Fibroblast of skin of right biceps (primary cell): ENCODE measurements at places on chromosomes 1 and 21.

GRCh38 chr1:39159224-39160036, 45.1 kb upstream of the MACF1 start:
- peak; percentile 52 for DNase-seq

GRCh38 chr1:100883963-100884362, 10.7 kb downstream of the EXTL2 start:
- peak; percentile 60 for DNase-seq

DNA sequence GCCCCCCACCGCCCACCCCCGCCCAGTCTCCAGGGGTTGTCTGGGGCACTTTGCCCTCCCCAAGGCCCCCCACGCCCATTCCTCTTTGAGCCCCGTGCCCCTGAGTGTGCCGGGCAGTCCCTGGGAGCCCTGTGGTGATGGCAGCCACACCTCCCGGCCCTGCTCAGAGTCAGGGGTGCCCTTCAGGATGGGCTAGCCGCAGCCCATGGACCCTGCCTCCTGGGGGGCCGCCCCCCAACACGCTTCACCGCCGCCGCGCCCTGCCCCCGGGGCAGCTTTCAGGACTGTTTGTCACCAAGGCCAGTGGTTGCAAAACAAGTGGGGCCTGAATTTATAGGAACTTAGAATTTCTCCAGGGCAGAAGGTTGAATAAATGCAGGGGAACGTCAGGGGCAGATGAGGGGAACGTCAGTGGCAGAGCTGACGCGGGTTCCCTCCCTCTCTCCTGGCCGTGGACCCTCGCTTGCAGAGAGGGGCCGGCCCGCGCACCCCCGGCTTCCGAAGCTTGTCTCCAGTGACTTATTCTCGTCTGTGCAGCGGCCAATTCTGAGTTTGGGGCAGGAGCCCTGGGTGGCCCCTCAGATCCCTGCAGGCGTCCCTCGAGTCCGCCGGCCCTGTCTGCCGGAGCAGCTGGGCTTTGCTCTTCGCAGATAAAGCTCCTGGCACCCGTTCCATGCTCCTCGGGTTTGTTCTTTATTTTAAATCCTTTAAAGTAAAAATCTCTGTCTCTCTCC, 41.2 kb upstream of the ADARB1 start:
- DNase-seq: no peak

DNA sequence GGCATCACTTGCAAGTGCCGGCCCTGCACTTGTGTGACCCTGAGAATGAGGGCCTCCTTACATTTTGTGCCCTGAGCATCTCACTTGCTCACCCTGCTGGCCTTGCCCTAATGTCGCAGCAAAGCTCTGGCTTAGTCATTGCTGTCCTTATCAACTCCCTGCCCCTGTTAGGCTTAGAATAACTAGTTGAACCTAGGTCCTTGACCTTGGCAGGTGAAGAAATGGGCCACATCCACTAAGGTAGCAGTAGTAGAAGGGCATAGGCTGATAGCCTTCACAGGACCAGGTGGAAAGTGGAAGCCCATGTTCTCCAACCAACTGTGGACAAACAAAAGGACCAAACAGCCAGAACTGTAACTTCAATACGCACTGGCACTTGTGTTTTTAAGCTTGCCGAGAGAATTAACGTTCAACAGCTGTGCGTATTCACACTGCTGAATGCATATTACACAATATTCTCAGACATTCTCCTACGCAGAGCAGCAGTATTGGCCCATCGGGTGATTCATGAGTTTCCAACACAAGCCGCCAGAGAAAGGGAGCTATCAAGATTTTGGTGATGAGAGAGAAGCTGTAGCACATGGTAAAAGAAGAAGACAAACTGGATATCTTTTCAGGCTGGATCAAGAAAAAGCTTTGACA, 27.7 kb upstream of the PTGFRN start:
- peak; percentile 80 for DNase-seq

- DNase-seq: no peak
Observed at GRCh38 chr1:68955424-68955823, 458.5 kb upstream of the DEPDC1 start.

- no peak for DNase-seq
Observed at GRCh38 chr1:59151387-59151761, 145.5 kb upstream of the FGGY start.

DNA sequence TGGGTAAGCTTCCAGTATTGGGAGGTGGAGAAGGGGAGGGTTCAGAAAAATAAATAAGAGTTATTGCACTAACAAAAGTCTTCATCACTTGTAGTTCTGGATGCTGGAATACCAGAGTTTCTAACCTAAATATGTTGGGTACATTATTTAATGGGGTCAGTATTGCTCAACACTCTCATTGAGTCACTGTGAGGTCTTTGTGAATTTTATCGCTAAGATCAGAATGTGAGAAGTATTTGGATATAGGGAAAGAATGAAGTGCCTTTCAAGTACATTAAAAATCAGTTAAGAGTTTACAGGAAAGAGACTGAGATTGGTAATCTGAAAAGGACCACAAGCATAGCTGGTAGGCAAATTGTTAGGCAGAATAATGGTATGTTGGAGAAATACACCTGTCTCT, 8.8 kb downstream of the SNRPE start:
- peak; percentile 19 for DNase-seq

DNA sequence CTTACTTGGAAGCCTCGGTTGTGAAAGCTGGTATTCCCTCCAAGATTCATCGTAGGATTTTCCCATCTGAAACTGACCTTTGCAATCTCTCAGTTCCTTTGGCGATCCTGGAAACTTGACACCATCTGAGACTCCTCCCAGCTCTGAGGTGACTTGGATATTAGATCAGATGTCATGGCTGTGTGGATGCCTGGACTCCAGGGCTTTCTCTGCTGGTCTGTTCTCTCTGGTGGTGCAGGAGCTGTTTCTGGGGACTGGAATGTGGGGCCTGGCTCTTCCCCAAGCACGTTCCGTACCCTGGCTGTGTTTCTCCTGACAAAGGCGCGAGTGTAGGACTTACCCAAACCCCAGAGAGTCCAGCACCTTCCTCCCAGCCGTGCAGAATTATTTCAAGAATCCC, 252.2 kb downstream of the RPS6KC1 start:
- DNase-seq: peak; percentile 42

- no peak for DNase-seq
Observed at GRCh38 chr1:11921022-11921421, 5.2 kb downstream of the KIAA2013 start.

DNA sequence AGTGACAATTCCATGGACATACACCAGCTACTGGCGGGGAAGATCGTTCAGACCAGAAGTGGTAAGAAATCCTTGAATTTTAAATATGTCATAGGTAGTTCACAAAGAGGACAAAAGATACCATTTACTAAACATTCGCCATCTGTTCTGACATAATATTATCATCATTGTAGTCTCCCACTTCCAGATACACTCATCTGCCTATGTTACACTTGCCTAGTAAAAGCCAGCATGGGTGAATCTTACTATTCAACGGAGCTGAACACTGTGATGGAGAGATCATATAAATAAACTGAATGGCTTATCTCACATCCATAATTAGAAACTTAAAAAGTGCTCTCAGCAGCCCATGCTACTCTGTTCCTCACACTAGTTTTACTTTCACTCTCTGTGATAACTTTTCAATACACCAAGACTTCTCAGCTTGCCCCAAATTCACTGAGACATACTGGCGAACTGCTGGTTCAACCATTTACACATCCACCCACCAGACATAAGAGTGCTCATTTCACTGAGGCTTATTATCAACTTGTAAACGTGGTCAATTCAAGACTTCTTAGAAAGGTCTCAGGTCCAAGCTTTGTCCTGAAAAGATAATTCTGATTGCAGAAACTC, 463 bp upstream of the PRRC2C start:
- DNase-seq: no peak

- DNase-seq: no peak
Observed at GRCh38 chr1:21814241-21814918, 2.3 kb downstream of the LDLRAD2 start.

- peak; percentile 41 for DNase-seq
Observed at GRCh38 chr1:50425376-50426107, 2.3 kb upstream of the DMRTA2 start.

DNA sequence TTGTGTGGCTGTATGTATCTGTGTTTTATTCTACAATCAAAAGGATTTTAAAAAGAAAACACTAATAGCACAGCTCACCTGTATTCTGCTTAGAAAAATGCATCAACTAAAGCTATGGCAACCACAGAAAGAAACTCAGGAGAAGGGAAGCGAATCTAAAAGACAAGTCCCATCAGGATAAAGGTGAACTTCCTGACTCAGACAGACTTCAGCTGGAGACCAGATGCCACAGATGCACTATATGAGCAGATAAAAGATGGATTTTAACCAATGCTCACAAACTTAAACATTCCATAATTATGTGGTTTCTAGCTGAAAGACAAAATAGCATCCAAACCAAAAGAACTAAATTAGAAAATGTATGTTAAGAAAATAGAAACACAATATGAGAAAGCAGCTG, 231.0 kb downstream of the RERE start:
- DNase-seq: peak; percentile 28

GRCh38 chr1:14572861-14573260, 25.6 kb upstream of the KAZN start:
- no peak for DNase-seq

GRCh38 chr1:209109001-209109785, 474.3 kb upstream of the CAMK1G start:
- no peak for DNase-seq

DNA sequence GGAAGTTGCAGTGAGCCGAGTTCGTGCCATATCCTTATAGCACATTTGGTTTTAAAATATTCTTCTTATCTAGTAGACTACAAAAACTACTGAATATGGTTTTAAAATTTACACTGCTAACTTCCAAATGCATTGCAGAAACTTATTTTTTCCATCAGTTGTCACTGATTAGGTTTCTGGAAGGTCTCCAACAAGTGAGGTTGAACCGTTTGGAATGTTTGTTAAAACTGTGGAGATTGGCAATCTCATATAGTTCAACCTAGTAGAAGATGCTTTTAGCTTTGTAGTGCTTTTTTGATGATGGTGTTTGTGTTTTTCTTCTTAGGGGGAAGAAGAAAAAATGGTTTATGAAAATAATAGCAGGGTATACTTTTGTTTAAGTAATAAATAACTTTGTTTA, 12.9 kb downstream of the CENPF start:
- peak; percentile 70 for DNase-seq

DNA sequence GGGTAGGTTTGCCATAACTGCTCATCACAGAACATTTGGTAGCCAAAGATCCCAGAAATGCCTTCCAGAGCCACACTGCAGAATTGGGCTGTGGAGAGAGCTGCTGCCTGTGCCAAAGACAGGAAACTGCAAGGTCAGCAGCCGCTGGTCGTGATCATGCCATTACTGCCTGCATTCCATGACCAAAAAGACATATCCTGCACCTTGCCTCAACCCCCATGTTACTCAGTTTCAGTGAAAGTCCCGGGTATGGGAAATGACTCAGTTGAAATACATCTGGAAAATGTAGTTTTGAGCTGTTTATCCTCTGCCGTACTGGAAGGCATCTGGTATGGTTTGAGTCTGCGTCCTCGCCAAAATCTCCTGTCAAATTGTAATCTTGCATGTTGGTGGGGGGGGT, 161.7 kb downstream of the FCRL5 start:
- DNase-seq: peak; percentile 93

GRCh38 chr1:110607536-110608230, 1.5 kb upstream of the KCNA2 start:
- no peak for DNase-seq

DNA sequence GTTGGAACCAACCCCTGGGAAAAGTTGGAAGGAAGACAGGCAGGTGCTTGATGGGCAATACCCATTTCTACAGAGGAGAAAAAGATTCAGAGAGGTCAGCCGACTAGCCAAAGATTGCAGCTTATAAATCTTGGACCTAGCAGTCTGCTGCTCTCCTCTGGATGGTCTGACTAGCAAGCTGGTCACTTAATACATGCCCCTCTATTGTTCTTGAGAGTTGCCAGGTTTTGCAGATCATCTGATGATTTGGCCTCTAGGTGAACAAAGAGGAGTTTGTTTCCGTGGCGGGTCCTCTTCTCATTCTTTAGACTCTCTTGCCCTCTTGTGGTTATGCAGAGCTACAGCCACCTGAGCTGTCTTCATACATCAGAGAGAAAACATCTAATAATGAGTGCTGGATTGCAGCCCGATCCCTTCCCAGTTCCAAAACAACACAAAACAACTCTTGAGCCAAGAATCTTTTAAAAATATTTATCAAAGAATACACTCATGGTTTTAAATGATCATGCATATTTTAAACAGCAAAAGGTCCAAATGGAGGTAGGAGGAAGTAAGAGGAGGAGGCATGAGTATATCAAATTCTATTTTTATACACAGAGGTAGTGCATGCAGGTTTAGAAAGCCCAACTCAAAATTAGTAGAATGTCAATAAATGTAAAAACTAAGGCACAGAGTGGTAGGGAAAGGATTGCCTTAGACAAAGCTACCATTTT, 115.7 kb downstream of the SLC30A10 start:
- peak; percentile 67 for DNase-seq

- no peak for DNase-seq
Observed at GRCh38 chr1:192159781-192160180, 1.5 kb downstream of the RGS18 start.

GRCh38 chr1:36099681-36100341, 11.1 kb downstream of the ADPRS start:
- DNase-seq: peak; percentile 71

DNA sequence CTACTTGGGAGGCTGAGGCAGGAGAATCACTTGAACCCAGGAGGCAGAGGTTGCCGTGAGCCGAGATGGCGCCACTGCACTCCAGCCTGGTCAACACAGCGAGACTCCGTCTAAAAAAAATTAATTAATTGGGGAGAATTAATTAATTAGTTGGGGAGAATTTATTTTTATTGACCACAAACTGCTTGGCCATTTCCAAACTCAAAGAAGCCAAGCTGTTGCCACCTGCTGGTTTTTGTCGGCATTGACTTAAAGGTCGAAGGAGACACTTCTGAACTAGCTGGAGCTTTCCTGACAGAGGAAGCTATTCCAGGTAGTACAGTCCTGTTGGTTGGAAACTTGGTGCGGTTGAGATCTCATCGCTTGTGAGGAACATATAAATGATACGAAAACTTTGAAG, 13.1 kb downstream of the MAP1LC3C start:
- peak; percentile 43 for DNase-seq

- DNase-seq: peak; percentile 52
Observed at GRCh38 chr1:43358121-43358745, 548 bp upstream of the CDC20 start.

- no peak for DNase-seq
Observed at GRCh38 chr21:41699311-41699710, 67.5 kb downstream of the RIPK4 start.

DNA sequence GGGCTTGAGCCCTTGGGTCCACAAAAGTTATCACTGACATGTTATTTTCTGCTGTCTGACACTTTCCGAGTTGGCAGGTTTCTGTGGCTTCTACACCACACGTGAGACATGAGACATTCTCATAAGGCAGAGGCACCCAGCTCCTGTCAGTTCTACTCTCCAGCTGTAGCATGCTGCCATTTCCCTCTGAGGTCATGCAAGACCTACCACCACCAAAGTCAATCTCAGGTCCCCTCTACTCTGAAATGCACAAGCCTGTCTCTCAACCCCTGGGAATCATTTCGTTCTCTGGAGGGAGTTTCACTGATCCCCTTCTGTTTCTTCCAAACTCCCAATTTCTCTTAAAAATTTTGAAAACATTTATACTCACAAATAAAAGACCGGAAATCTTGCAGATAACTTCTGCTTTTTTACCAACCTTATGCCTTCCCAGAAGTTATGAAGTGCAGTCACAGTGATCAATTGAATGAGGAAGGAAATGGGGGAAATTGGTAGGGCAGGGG, 39.5 kb upstream of the CR2 start:
- DNase-seq: no peak
